NCI-H1048 (cell line): ENCODE measurements at places on chromosomes 5 and 9.

DNA sequence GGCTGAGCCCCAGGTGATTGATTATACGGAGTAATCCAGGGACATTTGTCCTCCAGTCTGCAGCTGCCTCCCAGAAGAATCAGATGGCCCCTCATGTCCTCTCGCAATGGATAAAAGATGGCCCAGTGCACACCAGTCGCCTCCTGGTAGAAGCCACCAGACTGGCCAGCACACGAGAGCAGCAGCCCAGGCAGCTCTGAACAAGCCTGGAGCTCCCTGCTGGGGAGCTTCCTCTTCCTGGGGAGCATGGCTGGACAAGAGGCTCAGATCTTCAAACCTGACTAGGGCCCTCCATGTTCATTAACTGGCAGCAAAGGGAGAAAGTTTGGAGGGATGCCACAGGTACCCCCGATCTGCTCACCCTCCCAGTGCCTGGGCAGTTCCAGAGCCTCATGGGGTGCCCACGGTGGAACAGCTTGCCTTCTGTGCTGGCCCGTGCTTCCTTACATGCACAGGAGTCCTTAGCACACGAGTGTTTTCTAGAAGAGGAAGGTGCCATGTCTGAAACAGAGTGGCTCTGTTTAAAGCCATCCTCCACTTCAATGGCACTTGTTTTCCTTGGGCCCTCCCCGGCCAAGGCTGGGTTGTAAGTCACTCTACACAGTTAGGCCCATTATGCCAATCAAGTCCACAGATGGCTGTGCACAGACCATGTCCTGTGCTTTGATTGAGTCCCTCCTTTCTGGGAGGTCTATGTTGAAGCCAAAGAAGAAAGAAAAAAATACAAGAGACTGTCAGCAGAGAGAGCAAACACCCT lies 75.6 kb downstream of the PRRT1B start:
- no peak for DNase-seq

GRCh38 chr5:134459491-134459890 lies 47.8 kb upstream of the CDKN2AIPNL start:
- DNase-seq = no peak

- DNase-seq = no peak
Observed at GRCh38 chr5:149062371-149063016, 368 bp downstream of the SH3TC2 start.

DNA sequence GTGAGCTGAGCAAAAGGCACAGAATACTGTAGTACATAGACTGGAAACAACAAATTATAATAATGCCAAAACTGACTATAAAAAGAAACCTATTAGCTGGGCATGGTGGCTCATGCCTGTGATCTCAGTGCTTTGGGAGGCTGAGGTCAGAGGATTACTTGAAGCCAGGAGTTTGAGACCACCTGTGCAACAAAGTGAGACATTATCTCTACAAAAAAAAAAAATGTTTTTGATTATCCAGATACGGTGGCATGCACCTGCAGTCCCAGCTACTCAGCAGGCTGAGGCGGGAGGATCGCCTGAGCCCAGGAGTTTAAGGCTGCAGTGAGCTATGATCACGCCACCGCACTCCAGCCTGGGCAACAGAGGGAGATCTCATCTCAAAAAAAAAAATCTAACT lies 175.9 kb downstream of the TTC39B start:
- no peak for DNase-seq

DNA sequence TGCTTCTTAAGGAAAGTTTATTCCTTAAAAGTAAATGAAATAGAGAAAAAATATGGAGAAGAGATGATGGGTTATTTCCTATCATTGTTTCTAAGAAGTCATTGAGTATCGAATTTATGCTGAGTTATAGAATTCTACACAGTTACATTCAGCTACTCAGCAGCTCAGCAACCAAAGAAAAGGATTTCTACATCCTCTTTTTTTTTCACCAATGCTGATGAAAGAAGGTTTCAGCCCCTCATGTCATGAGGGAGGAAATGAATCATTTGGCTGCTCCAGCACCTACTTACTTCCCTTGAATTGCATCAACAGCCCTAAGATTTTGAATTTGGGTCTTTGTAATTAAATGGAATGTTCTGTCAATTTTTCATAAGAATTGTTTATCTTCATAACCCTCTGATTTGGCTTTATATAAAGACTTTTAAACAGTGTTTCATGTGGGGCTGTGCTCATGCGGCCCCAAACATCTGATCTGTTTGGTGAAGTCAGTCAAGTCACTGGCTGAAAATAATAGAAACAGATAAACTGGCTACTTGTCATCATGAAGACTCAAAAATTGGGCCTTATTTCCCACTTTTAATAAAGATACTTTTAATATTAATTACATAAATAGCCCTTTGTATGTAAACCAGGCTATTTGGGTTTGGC lies 18.5 kb upstream of the SNX2 start:
- no peak for DNase-seq

GRCh38 chr9:77817590-77818311 lies 169.6 kb upstream of the GNA14 start:
- DNase-seq = no peak

GRCh38 chr5:115857626-115858349 lies 16.1 kb downstream of the AP3S1 start:
- no peak for DNase-seq

DNA sequence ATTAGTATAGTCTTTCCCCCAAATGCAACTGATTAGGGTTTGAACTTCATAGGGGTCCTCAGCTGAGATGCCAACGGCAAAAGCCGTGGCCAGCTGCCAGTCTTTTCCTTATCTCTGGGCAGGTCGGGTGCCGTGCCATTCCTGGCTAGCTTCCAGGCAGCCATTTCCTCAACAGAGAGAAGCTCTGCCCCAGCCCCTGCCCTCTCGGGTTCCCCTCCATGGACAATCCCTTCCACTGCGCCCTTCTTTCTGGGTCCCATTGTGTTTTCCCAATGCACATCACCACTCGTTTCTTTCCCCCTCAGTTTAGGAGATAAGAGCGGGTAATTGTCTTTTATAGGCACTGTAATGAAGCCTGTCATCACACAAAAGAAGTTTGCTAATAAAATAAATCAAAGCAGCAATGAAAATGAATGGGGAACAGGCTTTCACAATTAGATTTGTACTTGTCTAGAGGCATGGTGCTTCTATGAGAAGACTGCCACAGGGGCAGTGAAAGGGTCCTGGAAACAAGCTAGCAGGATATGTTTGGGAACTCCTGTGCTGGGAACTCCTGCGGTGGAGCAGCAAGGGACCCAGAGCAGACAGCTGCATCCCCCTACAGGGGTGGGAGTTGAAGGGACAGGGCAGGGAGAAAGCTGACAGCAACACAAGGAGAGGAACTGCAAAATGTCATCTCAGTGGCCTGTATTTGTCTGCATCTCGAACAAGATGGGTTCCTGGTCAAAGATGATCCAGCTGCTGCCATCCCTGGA lies 48.0 kb upstream of the SAP30L start:
- DNase-seq = no peak

- DNase-seq = no peak
Observed at GRCh38 chr9:758146-758545, 83.4 kb upstream of the DMRT1 start.

DNA sequence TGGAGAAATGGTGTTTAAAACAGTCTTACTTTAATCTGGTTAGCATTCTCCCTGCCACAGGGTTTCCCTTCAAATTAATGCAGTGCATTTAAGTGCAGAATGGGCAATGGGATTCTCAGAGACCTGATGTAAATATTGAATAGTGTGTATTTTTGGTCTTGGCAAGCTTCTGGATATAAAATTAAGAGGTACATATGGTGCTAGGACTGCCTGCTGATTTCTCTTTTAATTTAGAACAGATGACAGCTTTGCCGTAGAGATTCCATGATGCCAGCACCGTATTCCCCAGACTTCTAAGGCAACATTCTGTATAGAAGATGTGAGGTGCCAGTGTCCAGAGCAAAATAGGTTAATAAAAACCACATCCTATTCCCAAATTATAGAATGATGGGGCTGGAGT lies 1.9 kb downstream of the MTAP start:
- DNase-seq = no peak

- no peak for DNase-seq
Observed at GRCh38 chr5:175517824-175518450, 39.6 kb downstream of the SFXN1 start.

GRCh38 chr5:39284552-39284951 lies 65.2 kb upstream of the FYB1 start:
- no peak for DNase-seq

DNA sequence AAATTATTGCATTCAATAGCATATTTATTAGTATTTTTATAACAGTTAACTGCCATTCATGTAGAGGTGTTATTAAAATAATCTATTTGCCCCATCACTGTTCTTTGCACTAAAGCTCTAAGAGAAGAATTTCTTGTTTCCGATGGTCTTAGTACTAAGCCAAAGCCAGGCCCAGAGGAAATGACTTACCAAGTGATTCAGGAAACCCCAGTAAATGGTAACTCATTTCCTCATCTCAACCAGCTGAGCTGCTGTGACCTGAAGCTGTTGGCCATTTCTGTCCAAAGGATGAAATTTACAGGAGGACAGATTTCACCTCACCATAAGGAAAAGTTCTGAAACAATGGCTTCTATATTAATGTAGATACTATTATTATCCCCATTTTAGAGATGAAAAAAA lies 117.0 kb downstream of the PIK3R1 start:
- no peak for DNase-seq

- DNase-seq = no peak
Observed at GRCh38 chr9:124032247-124032646, 20.7 kb downstream of the LHX2 start.

- no peak for DNase-seq
Observed at GRCh38 chr5:9863486-9863885, 233.3 kb upstream of the TAS2R1 start.

GRCh38 chr5:146130440-146131045 lies 25.2 kb upstream of the PLAC8L1 start:
- no peak for DNase-seq

- DNase-seq = no peak
Observed at GRCh38 chr5:127014573-127014972, 15.8 kb downstream of the MARCHF3 start.

- DNase-seq = no peak
Observed at GRCh38 chr5:93430673-93431199, 150.3 kb downstream of the NR2F1-AS1 start.

GRCh38 chr9:131739959-131740648 lies at the start of gene RAPGEF1:
RAPGEF1 (minus strand) TSS chr9:131740076; CDS start chr9:131739830, 246 bp downstream.
- DNase-seq = peak; percentile 39

GRCh38 chr5:177540438-177540837 lies 13.9 kb downstream of the FAM193B start:
- no peak for DNase-seq

DNA sequence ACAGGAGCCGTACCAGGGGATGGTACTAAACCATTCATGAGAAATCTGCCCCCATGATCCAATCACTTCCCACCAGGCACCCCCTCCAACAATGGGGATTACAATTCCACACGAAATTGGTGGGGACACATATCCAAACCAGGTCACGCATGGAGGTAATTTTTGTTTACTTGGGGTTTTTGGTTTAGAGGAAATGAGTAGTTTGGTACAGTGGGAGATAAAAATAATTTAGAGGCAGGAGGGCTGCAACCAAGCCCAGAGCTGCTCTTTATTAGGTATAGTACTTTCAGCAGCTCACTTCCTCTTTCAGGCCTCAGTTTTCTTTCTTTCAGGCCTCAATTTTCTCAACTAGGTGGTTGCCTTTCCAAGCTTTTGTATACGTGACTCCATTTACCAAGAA lies 23.2 kb downstream of the PRUNE2 start:
- no peak for DNase-seq

DNA sequence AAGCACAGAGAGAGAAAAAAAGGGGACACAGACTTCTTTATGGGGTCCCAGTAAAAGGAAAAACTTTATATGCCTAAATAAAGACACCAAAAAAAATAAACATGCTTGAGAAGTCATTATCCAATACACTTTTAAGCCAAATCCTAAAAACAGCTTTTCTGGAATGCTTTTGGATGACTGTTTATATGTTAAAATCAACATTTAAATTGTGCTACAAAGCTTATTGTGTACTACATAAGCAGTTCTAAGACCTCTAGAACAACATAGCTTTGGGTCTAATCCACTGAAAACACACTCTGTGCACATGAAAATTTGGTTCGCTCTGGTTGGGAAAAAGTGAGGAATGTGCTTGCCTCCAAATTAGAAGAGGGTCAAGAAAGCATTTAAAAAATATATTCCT lies 92.5 kb downstream of the EBF1 start:
- no peak for DNase-seq

- no peak for DNase-seq
Observed at GRCh38 chr5:169174923-169175322, 126.0 kb downstream of the SLIT3 start.

DNA sequence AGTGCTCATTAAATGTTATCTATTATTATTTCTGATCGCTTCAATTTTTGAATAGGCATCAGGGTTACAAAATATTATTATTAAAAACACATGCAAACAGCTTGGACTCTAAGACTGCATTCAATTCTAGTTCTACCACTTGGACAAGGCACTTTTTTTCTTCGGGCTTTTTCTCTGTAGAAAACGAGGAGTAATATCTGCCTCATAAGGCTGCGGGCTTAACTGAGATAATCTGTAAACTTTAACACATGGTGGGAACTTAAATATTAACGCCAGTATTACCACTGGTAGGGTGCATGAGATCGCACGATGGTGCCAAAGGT lies 511 bp upstream of the SPDL1 start:
- DNase-seq = no peak

GRCh38 chr5:41410307-41410706 lies 100.1 kb downstream of the PLCXD3 start:
- no peak for DNase-seq
